ENCODE measurements at places on chromosomes 2 and 18.
A peak's percentile ranks its signal among the peaks of the same experiment; 100 is the strongest.

GRCh38 chr18:50079571-50080295 is 115.2 kb downstream of the MYO5B start:
- DNase-seq = peak; percentile 78

GRCh38 chr18:74896390-74896991 is 298.8 kb downstream of the ZNF407 start:
- peak; percentile 33 for DNase-seq

DNA sequence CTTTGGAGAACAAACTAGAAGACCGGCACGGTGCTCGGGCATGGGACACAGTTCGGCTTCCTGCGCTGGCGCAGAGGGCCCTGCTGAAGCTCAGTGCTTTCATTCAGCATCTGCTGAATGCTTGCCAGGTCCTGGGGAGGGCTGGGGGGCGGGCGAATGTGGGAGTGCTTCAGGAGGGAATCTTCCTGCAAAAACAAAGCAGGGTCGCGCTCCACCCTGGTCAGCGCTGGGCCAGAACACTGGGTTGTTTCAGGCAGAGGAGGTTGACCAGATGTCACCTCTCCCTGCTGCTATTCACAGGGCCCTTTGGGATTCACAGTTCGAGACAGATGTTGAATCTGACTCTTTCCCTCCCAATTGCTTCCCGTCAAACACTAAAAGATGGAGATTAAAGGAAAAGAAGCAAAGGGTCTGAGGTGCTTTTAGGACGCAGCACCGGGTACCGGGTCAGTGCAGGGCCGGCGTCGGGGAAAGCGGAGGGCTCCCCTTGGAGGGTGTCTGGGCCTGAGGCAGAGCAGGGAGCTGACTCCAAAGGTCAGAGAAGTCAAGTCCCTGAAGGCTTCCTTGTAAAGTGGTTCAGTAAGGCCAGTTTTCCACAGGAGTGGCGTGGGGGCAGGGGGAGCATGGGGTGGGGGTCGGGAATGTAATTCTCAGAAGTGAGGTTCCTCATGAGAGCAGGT is 82.1 kb upstream of the PXDN start:
- peak; percentile 48 for DNase-seq

DNA sequence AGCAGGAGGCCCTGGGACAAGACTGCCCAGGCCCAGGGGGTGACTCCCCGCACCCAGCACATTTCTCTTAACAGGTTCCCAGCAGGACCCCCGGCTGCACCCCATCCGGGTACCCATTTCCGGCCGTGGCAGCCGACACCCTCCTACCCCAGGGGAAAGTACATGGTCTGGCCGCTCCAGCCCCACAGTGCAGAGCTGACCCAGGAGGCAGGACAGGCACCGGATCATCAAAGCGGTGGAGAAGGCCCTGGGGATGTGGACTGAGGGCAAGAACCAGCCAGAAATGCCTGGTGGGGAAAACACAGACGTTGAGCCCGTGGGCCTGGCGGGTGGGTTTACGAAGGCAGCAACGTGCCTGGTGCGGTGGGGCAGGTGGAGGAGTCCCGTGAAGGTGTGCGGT is 79.5 kb upstream of the GPC1 start:
- DNase-seq = no peak

DNA sequence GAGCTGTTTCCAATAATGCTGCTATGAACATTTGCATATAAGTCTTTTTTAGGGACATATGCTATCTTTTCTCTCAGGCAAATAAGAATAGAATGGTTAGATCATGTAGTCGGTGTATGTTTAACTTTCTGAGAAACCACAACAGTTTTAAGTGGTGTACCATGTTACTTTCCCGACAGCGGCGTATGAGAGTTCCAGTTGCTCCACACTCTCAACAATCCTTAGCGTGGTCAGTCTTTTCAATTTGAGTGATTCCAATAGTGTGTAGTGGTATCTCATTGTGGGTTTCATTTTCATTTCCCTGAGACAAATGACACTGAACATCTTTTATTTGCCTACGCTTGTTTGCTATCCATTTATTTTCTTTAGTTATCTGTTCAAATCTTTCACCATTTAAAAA is 149.5 kb downstream of the ACOXL start:
- no peak for DNase-seq

- no peak for DNase-seq
These were observed 97.4 kb upstream of the LHCGR start for GRCh38 chr2:48852938-48853337.

DNA sequence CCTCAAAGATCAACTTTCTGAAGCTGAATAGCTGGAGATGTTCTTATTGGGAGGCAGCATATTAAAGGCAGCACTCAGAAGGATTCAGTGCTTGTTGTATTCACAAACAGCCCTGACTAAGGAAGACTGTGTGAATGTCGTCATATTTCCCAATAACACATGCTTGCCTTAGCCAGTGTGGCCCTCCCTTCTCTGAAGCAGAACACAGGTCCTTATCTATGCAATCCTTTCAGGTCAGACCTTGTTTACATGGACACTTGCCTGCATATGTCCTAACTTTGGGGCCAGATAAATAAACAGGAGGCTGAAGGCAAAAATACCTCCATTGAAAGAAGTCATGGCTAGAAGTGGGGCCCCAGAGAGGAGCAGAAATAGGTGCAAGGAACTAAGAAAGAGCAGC is 97.2 kb downstream of the SLC4A3 start:
- DNase-seq = no peak

GRCh38 chr2:111628221-111628620 is 255.8 kb downstream of the ANAPC1 start:
- no peak for DNase-seq

DNA sequence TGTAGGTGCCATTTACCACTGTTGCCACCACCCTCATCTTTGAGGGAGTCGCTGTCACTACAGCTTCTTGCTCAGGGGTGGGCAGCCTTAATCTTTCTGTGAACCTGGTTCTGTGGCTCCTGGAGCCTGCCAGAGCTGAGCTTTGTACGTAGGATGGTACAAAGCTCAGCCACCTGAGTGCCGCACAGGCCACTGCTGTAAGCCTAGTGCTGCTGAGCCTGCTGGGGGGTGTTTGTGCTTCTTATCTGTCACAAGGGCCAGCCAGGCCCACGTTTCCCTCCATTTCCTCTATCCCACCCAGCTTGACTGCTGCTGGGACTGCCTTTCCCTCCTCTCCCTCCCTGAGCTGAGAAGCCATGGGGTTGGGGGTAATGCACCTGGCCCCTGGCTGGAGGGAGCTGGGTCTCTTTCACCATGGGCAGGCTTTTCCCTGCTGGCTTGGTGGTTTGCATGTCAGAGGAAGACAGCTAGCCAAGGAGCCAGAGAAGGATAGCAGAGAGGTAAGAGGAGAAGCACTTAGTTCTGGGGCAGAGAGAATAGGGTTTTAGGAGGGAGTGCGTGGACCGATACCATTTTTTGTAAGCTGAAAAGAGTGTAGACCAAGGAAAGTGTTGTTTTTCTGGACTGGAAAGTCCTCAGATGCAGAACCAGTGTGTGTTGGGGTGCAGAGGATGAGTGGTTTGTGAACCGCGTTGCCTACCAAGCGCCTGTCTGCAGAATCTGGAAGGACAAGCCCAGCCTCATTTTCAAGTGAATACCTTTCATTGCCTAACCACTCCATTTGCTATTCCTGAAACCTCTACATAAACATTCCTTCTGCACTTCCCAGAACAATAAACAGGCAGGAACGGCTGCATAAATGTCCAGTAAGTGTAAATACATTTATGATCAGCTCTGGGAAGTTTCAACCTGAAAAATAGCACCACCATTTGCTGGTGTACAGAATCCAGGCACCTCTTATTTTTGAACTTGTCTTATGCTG is 45.1 kb upstream of the FHL2 start:
- no peak for DNase-seq

- no peak for DNase-seq
These were observed 161.7 kb upstream of the MYT1L start for GRCh38 chr2:2492800-2493199.

GRCh38 chr2:46131-46470 is 204 bp downstream of the FAM110C start:
- no peak for DNase-seq

- DNase-seq = no peak
These were observed 96.9 kb downstream of the AAK1 start for GRCh38 chr2:69546646-69547045.

DNA sequence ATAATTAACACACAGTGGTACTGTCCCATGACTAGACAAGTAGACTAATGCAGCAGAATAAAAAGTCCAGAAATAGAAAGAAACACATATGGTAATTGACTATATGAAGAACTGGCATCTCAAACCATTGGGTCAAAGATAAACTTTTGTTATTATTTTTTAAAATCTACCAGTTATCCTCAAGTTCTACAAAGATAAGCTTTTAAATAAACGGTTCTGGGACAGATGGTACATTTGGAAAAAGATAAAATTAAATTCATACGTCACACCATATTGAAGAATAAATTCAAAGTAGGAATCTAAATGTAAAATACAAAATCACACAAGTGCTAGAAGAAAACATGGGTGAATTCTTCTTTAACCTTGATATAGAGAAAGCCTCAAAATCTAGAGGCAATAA is 37.6 kb upstream of the PLEKHM3 start:
- no peak for DNase-seq

DNA sequence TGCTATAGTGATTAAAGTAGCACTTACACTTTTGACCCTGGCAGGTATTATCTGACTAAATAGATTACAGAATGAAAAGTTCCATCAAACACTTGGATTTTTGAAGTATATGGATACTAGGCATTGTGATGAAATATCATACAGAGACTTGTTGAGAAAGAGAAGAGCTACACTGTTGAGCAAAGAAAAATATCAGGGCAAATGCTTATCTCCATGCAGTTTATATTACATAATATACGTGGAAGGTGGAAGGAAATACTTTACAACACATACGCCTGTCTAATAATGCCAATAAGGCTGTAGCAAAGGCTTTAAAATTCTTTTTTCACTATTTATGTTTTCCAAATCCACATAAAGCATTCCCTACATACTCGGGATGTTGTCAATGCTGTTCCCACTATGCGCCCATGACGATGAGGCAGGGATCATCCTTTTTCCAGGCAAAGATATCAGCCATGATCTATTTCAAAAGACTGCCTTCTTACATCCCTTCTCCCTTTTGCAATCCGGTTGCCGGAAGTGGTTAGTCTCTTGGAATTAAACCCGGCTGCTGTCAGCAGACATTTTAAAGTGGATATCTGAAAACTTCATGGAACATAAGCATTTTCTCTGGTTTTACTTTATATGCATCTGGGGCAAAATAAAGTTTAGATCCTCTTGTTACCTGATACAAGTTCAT is 92.6 kb upstream of the ITGA4 start:
- DNase-seq = no peak

DNA sequence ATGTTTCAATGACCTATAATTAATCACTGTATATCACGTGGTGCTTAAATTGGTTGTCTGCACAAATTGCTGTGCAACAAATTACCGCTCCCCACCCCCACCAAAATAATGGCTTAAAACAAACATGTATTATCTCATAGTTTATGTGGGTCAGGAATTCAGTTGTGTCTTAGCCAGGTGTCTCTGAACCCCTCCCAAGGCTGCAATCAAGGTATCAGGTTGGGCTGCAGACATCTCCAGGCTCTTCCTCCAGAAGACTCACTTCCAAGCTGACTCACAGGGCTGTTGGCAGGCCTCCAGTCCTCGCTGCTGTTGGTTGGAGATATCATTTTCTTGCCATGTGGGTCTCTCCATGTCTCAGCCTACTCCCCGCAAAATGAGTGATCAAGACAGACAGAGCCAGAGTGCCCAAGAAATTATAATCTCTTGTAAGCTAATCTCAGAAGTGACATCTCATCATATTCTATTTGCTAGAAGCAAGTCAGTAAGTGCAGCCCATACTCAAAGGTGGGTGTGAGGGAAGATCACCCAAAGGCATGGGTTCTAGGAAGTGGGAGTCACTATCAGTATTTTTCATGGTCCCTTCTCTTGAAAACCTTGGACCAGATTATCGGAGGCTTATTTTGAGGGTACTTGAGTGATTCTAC is 38.4 kb downstream of the SPC25 start:
- no peak for DNase-seq

DNA sequence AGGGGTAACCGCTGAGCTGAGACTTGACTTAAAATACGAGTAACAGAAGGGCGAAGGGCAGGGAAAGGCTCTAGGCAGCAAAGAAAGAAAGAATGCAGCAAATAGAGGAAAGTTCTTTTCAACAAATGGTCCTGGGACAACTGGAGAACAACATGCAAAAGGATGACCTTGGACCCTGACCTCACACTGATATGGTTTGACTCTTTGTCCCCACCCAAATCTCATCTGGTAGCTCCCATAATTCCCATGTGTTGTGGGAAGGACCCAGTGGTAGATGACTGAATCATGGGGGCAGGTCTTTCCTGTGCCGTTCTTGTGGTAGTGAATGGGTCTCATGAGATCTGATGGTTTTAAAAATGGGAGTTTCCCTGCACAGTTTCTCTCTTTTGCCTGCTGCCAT is 33.9 kb downstream of the ST3GAL5 start:
- no peak for DNase-seq

GRCh38 chr2:191521608-191522208 is 156.2 kb upstream of the NABP1 start:
- DNase-seq = no peak

DNA sequence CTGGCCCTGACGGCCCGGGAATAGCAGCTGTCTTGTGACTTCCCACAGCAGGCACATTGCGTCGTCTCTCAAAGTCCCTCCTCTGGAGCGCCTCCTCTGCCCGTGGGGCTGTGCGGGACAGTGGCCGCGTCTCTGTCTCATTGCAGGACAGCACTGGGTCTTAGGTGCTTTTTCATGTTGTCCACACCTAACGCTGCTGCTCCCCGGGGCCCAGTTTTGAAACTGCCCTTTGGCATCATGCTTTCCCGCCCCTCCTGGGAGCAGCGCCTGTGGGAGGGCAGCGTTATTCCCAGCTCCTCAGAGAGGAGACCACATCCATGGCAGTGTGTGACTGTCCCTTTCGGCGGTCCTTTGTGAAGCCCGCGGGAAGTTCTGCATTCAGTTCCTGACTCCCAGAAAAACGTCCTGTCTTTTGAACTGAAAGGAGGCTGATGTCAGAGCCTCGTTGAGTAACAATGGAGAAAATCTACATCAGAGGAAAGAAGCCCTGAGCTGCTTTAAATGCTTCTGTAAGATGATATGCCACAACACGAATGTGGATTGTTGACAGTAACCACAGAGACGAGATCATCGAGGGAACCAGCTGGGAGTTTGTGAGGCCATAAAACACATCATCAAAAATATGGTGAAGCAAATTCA is 226.0 kb downstream of the FAM210A start:
- DNase-seq = no peak

DNA sequence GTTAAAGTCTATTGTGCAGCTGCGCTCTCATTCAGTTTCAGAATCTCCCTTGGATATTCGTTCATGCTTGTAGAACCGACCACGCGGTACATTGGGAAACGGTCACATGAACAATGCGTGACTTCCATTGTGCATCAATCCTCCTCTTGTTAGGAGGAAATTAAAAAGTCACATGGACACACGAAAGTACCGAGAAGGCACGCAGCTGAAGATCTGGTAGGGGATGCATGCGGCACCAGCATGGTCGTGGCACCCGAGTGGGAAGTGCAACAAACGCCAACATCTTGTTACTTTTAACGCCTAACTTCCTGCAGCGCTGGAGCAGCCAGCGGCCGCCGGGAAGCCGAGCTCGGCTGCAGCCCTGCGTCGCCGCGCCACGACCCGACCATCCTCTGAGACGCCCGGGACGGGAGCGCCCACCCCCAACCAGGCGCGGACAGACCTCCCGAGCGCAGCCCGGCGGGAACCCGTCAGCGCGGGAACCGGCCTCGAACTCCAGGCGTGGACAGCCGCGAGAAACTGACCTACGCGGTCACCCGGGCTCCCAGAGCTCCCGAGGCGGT is 412 bp downstream of the OSBPL1A start:
- peak; percentile 79 for DNase-seq
